ENCODE measurements at places on chromosomes 5 and 9.
A peak's percentile ranks its signal among the peaks of the same experiment; 100 is the strongest.

GRCh38 chr5:150672237-150672883, 11.3 kb downstream of the MYOZ3 start:
- no peak overlapping the region for H3K27ac ChIP-seq
- H3K4me3 ChIP-seq: peak overlapping the region; percentile 50
- no peaks in the 10 kb centered on the region for H3K4me1 ChIP-seq
- peaks cover 19% of the 10 kb centered on the region for H3K27me3 ChIP-seq

DNA sequence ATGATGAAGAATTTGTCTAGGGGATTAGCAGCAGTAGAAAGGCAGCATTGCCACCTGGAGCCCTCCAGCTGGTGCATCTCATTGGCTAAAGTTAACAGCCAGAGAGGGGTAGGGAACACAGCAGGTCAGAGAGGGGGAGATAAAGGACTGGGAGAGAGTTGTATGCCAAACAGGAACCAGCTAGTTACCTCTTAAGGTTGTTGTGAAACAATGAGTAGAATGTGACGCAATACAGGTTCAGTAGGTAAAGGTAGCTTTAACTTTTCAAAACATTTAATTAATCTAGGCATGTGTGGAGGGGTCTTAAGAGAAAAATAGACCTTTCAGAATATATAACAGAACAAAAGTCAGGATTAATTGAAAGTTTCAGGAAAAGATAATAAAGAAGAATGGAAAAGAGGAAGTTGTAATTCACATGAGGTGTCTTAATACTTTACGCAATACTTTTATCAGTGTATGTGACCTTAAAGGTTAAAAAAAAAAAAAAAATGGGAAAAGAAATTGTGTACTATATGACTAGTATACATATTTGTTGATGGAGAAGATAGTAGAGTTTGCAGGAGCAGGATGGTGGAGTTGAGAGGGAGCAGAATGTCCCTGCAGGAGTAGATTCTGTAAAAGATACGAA, 14.3 kb downstream of the FBXO38 start:
- H3K27me3 ChIP-seq: no peaks in the 10 kb centered on the region
- H3K4me1 ChIP-seq: peaks cover 4% of the 10 kb centered on the region
- H3K36me3 ChIP-seq: no peaks in the 10 kb centered on the region

DNA sequence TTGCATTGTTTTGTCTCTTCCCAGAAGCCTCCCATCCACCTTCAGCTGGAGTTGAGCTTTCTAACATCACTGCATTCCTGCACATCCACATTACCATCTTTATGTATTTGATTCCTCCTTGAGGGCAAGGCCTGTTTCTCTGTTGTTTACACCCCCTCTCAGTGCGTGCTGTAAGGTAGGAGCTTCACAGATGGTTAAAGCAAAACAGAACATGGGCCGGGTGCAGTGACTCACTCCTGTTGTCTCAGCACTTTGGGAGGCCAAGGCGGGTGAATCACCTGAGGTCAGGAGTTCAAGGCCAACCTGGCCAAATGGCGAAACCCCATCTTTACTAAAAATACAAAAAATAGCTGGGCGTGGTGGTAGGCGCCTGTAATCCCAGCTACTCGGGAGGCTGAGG, 110.9 kb downstream of the KCNIP1 start:
- H3K27ac ChIP-seq: no peak overlapping the region
- no peaks in the 10 kb centered on the region for H3K36me3 ChIP-seq
- DNase-seq: no peak
- H3K4me1 ChIP-seq: no peaks in the 10 kb centered on the region
- H3K27me3 ChIP-seq: peaks cover 4% of the 10 kb centered on the region

DNA sequence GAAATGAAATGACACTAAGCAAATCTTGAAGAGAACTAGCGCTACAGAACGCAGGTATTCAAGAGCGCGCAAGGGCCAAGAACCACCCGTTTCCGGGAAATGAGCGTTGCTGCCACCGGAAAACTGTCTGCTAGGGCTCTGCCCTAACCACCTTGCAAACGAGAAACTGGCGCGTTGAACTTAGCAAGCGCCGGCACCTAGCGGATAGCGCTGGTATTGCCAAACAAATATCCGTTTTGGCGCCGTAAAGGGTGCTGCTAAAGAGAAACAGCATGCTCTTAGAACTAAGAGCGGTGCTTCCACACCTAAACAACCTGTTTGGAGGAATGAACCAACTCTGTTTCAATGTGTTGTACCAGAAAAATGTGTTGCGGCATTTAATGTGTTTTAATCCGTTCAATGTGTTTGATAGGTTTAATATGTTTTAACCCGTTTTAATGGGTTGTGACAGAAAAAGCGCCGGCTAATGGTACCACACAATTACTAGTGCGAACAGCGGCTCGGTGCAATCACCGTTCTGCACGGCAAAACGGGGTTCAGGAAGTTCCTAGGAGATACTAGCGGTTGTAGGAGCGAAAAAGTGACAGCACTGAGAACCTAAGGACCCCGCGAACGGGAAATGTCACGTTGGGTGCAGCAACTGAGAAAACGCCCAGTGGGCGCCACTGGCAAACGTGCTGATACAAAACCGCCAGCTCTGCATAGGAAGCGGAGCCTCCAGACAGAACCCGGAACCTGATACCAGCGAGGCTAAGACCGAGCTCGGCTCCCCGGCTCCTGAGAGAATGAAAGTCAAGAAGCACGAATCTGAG, at the start of gene ANXA2R:
ANXA2R (minus strand) TSS at position 33 of the 812 bp plus-strand sequence. CDS start 273 bp downstream, outside the sequence.
- H3K36me3 ChIP-seq: no peaks in the 10 kb centered on the region

GRCh38 chr9:87554976-87555375, 57.3 kb downstream of the DAPK1 start:
- no peak for DNase-seq
- H3K4me1 ChIP-seq: peaks cover 46% of the 10 kb centered on the region
- no peak overlapping the region for H3K4me3 ChIP-seq
- no peaks in the 10 kb centered on the region for H3K27me3 ChIP-seq

DNA sequence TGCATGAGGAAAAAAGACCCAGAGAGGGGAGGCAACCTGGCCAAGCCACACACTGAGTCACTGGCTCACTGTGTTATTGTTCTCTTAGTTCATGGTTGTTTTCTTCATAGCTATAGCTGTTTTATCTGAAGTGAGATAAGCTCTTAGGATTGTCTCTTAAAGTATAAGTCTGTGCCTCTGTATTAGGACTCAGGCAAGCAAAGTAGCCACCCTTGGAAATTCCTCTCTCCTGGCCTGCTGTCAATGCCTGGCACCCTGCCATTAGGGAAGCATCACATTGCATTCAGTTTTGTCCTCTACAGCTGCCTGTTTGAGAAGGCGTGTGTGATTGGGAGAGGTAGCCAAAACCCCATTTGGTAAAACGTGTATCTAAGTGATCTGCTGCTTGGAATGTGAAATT, 147.4 kb upstream of the GLRA1 start:
- no peak for DNase-seq
- H3K27ac ChIP-seq: no peak overlapping the region
- H3K4me3 ChIP-seq: no peak overlapping the region
- H3K27me3 ChIP-seq: no peaks in the 10 kb centered on the region
- no peaks in the 10 kb centered on the region for H3K36me3 ChIP-seq
- H3K4me1 ChIP-seq: no peaks in the 10 kb centered on the region

DNA sequence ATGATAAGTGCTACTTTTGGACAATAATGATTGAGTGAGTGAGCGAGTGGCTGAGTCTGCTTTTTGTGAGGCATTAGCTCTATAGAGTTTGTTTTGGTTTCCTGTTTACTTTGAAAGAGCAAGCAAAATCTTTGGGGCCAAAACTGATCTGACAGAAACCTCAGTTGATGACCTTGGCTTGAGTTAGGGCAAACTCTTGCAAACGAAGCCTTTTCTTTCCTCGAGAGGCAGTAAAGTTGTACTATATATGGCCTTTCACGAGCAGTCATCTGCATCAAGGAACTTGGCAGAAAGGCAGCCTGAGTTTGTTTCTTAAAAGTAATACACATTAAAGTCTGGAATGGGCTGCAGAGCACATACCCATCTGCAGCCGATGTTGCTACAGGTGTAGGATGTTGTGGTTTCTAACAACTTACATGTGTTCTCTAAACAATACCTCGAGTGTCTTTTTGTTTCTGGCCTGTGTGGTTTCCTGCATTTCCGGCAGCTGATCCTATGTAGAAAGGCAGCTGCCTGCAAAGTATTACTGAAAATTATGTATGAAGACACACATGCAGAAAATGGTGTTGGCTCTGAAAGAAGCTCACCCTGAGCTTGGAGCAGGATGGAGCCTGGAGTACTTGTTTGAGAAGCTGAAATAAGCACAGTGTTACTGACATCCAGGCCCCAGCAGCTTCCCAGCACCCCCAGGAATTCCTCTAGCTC, 60.8 kb downstream of the FOXD1 start:
- H3K4me3 ChIP-seq: peak overlapping the region; percentile 22
- H3K4me1 ChIP-seq: peaks cover 11% of the 10 kb centered on the region
- H3K27ac ChIP-seq: peak overlapping the region; percentile 39
- H3K27me3 ChIP-seq: no peaks in the 10 kb centered on the region
- no peaks in the 10 kb centered on the region for H3K36me3 ChIP-seq

DNA sequence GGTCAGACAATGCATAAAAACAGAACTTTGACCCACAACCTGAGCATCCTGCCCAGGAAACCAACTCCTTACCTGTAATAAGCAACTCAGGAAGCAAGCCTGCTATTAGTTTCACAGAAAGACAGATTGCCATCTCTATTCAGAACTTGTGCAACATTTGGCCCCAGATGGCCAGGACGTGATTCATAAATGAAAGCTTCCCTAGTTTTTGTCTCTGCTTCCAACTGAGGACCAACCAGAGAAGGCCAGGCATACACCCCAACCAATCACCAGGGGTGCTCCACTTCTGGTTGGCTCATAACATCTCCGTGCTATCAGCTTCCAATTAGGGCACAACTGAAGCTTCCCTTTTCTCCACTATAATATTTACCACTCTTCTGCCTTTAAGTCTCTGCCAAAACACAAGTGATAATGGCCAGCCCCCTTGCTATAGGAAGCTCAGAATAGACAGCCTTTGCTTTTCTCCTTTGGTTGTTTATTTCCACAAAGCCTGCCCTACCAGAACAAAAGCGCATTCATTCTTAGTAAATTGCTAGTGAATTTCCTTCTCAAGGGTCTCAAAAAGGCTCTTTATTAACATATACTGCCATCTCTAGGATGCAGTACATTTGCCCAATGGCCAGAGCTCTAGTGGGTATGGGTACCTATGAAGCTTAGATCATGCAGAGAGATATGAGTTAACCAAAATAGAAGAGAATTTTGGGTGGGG, 289.7 kb upstream of the DAP start:
- no peak for DNase-seq
- no peaks in the 10 kb centered on the region for H3K4me1 ChIP-seq
- no peaks in the 10 kb centered on the region for H3K27me3 ChIP-seq
- H3K27ac ChIP-seq: no peak overlapping the region

- H3K36me3 ChIP-seq: no peaks in the 10 kb centered on the region
- peak; percentile 31 for DNase-seq
- H3K4me3 ChIP-seq: no peak overlapping the region
- H3K27ac ChIP-seq: no peak overlapping the region
- no peaks in the 10 kb centered on the region for H3K27me3 ChIP-seq
These were observed 20.0 kb downstream of the APC start for GRCh38 chr5:112757468-112758208.

DNA sequence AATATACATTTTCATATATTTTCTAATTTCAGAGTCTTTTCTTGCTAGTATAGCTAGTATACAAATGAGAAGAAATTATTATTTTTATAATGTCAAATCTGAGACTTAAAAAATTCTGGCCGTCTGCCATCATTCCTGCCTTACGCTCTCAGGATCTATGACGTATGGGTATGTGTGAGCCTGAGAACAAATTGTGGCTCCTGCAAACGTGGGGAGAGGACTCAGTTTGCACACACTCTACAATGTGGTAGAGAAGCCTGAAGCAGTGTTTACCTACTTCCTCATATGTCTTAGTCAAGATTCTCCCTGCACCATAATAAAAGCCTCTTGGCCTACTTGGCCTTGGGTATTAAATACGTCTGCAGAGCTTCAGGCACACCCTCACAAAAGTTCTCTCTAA, 825.4 kb downstream of the SEMA5A start:
- no peak for DNase-seq
- no peaks in the 10 kb centered on the region for H3K4me1 ChIP-seq
- no peaks in the 10 kb centered on the region for H3K27me3 ChIP-seq
- no peak overlapping the region for H3K27ac ChIP-seq
- no peak overlapping the region for H3K4me3 ChIP-seq
- H3K36me3 ChIP-seq: no peaks in the 10 kb centered on the region

- no peaks in the 10 kb centered on the region for H3K4me1 ChIP-seq
- H3K27ac ChIP-seq: no peak overlapping the region
- no peaks in the 10 kb centered on the region for H3K36me3 ChIP-seq
- no peak for DNase-seq
These were observed 305.4 kb upstream of the MSX2 start for GRCh38 chr5:174418809-174419539.

GRCh38 chr5:168318240-168318639, 26.8 kb downstream of the WWC1 start:
- H3K27ac ChIP-seq: no peak overlapping the region
- no peak overlapping the region for H3K4me3 ChIP-seq
- peaks cover 12% of the 10 kb centered on the region for H3K4me1 ChIP-seq

- no peak overlapping the region for H3K4me3 ChIP-seq
- no peaks in the 10 kb centered on the region for H3K36me3 ChIP-seq
- H3K27me3 ChIP-seq: no peaks in the 10 kb centered on the region
- no peak overlapping the region for H3K27ac ChIP-seq
- H3K4me1 ChIP-seq: no peaks in the 10 kb centered on the region
These were observed 578.9 kb downstream of the CETN3 start for GRCh38 chr5:89830691-89831090.

DNA sequence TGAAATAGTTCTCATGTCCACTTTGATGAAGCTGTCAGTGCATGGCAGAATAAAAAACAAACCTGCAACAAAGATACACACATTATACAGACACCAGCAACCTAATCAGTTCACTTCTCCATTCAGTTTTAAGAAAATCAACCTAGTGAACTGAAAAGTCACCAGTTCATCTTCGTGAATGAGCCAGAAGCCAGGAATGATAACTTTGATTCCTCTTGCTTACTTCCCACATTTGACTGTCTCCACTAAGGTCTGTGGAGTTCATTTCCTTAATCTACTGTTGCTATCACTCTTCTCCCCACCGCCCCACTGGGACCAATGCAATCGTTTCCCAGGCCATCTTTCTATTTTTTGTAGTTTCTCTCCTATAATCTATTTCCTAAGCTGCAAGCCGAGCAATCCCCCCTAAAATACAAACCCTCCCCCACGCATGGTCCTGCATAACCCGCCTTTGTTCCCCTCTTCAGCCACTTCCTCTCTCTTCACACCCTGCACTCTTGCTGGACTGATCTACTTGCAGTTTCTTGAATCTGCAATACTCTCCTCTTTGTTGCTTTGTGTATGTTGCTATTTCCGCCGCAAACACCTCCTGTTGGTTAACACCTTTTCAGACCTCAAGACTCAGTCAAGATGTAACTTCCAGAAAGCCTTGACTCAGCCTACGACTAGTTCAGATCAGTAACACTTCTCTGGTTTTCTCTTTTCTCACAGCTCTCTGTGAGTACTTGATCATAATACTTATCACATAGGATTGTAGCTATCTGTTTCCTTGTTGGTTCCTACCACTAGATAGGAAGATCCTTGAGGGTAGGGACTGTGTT, 16.6 kb downstream of the STOM start:
- H3K4me3 ChIP-seq: no peak overlapping the region
- peak overlapping the region; percentile 88 for H3K27ac ChIP-seq
- peaks cover 18% of the 10 kb centered on the region for H3K4me1 ChIP-seq
- H3K27me3 ChIP-seq: no peaks in the 10 kb centered on the region
- DNase-seq: peak; percentile 88

GRCh38 chr9:86282979-86283535, 719 bp upstream of the ISCA1 start:
- peaks cover 5% of the 10 kb centered on the region for H3K4me1 ChIP-seq
- peak overlapping the region; percentile 64 for H3K27ac ChIP-seq
- DNase-seq: no peak

All from GM12878 (cell line).